Smooth muscle cell of bladder (primary cell): ENCODE measurements at places on chromosomes 7 and 10. TPM values are rescaled to one million over a fixed set of nuclear protein-coding genes. Genes with fewer than 3 reads are reported as not detected.

TSPAN33 gene
- total RNA-seq, result 0.65 and 1.3 TPM in 2 replicates

PNLIPRP3 gene
- 0.09 TPM in 1 of 2 replicates, not detected in the other for total RNA-seq

MMP21 gene
- under 0.01 and 0.09 TPM in 2 replicates for total RNA-seq

CPED1 gene
- 38.9 and 40.5 TPM in 2 replicates for total RNA-seq

CPXM2 gene
- total RNA-seq, result 3.1 and 29.0 TPM in 2 replicates

NEBL gene
- under 0.01 and 0.09 TPM in 2 replicates for total RNA-seq

GNGT1 gene
- total RNA-seq, result 0.37 and 0.71 TPM in 2 replicates

EPDR1 gene
- 42.5 and 112 TPM in 2 replicates for total RNA-seq

SPAM1 gene
- total RNA-seq, result not detected in 2 replicates

SLC18A3 gene
- not detected in 2 replicates for total RNA-seq

COL28A1 gene
- 0.14 TPM in 1 of 2 replicates, not detected in the other for total RNA-seq

MYL7 gene
- not detected in 2 replicates for total RNA-seq
